ENCODE measurements at places on chromosomes 7 and 10.

- DNase-seq, result no peak
Observed at GRCh38 chr7:46525876-46526275, 604.8 kb upstream of the IGFBP3 start.

- no peak for DNase-seq
Observed at GRCh38 chr10:10270126-10271050, 747.3 kb upstream of the CELF2 start.

- DNase-seq, result no peak
Observed at GRCh38 chr10:74099836-74100235, 50.8 kb downstream of the AP3M1 start.

DNA sequence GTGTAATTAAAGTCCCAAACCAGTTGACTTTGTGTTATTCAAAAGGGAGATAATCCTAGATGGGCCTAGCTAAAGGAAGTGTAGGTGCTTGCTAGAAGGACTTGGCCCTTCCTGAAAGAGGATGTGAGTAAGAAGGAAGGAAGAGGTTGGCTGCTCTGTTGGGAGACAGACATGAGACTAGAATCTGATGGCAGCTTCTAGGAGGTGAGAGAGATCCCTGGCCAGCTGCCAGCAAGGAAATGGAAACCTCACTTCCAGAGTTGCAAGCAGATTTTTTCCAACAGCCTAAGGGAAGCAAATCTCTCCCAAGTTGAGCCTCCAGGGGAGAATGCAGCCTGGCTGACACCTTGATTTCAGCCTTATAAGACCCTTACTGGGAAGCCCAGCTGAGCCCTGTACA lies 368.4 kb upstream of the ZMIZ1 start:
- DNase-seq, result peak; percentile 55

DNA sequence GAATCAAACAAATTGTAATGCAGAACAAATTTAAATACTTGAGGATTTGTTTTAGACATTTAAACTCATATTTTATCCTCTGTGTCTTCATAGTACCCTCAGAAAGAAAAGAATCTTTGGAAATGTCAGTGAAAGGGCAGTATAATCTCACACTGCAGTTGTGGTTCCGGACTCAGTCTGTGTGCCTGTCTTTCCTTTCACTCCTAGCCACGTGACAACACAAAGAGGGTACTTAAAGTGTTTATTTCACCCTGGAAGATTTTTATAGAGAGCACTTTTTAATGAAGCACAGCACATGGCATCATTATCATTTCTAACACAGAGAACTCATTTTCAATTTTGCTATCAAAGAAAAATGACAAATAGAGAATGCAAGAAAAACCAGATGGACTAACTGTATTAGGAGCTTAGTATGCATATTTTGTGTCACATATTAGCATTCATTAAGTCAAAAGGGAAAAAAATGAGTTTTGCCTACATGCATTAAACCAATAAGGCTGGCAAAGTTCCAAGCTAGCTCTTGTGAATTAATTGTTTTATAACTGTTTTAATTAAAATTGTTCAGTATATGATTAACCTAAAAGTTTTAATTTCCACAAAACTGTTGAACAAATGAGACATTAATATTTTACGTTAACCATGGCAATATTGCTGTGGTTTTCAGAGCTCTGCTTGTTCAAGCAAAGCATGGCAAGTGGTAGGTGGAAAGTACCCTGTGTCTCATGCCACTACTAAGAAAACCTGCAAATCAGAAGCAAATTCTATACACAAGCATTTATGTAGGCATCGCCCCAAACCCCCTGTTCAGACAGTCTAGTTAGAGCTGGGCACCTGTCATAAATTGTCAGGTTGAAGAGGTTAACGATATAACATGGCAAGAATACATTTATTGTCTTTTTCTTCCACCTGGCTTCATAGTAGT lies 65.9 kb downstream of the AUTS2 start:
- no peak for DNase-seq

DNA sequence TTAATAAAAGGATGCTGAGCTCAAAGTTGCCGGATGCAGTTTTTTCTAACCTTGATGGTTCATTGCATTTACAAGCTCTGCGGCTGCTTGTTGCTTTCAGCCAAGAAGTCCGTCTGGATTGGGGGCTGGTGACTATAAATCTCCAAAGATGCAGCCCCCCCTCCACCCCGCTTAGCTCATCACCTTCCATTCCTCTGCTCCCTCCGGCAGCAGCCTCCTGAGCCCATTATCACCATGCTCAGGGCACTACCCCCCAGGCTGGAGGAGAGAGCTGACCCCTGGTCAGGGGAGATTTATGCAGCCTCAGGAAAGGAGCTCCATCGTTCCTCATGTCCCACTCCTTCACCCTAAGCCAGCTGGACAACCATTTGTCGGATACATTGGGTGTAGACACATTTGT lies 55.3 kb upstream of the ZRANB1 start:
- no peak for DNase-seq

DNA sequence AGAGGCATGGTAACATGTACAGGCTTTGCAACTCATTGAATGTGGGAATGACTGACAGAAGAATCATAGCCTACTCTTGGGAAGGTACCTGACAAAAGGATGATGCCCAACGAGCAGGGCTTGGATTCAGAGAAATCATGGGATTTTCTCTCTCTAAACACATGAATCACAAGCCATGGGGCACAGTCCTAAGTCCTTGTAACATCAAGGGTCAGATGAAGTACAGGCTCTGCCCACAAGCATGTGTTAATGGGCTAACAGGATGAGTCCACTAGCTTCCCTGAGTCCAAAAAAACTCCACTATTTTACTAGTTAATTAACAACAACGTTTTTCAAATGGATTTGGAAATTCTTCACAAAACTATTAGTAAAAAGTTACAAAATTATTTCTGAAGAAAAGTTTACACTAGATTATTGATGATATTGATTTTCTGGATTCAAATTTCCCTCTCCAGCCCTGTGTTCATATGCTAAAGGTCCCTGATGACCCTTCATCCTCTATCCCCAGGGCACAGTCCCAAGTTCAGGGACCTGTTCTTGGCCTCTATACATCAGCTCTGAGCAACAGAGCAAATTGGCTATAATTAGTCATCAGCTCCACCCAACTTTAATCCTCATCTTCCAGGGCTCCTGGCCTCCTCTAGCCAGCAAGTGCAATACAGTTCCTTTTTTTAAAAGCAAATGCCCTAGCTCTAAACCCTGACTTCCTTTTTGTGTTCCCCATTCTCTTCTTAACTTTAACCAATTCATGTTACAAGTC lies 99.8 kb downstream of the GSAP start:
- no peak for DNase-seq

GRCh38 chr7:87426160-87426559 lies 49.3 kb downstream of the ABCB4 start:
- no peak for DNase-seq

DNA sequence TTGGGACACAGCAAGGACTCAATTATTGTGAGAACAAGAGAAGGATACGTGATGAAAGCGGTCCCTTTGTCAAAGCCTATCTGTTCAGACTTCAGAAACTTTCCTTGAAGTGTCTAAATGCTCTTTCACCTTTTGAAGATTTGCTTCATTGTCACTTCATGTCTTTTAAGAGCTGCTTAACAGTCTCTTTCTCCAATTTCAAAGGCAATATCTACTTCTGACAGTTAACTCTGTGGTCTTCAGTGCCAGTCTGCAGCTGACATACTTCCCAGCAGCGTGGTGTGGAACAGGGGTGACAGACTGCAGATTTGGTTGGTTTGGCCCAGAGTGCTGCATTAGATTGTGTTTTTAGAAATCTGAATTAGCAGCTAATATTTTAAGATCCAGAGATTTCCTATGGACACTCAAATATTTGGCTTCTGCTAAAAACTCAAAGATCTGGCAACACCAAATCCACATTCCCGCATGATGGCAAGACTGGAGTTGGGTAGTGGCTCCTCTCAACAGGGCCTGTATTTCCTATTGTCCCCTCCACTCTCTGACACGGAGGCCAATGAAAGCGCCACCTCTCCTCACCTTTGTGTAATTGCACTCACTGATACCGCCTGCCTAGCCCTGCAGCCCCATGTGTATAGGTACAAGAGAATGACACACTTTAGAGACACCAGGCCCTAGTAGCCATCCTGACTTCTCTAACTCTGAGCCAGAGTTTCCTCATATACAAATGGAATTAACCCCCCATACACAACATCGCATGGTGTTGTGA lies 11.5 kb downstream of the SCRN1 start:
- DNase-seq, result no peak

- DNase-seq, result peak; percentile 94
Observed at GRCh38 chr7:81499262-81500116, 270.4 kb downstream of the HGF start.

DNA sequence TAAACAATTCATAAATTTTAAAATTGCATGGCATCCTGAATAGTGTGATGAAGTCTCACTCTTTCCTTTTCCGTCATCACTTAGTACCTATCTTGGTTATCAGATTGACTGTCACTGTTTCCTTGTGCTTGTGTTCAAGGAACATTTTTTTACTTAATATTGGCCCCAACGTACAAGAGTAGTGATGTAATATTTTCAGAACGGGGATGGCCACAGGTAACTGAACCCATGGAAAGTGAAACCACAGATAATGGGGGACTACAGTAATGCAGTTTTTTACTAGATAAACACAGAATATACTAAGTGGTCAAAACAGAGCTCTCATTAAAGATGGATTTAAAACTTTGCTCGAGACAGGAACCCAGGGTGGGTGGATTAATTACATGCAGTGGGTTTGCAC lies 85.4 kb downstream of the MACC1 start:
- DNase-seq, result no peak

GRCh38 chr10:2944788-2945187 lies 122.6 kb upstream of the PFKP start:
- DNase-seq, result no peak

DNA sequence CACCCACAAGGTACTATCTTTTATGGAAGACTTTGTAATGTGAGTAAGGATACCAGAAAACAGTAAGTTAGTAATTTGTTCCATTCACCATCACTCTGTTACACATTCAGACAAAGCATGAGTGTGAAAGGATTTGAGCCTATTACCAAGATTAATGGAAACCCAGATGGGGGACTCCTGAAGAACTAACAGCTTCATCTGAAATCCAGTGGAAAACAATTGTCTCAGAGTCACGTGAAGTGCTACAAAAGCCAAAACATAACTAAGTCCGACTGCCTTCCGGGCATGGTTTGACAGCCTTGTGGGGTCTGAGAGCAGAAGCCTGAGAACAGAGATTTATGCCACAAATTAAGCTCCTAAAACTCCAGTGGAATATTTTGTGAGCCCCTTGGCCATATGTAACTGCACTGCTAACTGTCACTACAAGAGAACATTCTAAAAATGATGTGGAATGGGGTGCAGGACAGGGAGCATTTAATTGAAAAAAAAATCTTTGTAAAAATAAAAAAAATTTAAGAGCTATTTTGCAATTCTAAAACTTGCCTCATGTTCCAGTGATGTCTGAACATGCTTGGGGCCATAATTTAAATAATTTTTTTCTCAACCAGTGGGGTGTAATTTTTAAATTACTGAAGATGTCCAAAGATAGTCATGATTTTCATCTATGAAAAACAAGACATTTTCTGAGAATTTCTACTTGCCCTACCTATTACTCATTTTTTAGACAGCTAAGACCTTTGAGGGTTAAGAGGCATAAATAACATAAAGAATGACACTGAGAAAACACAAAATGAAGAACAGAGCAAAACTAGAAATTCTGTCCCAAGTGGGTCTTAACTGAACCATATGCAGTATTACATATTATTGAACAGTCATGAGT lies 555.0 kb downstream of the INHBA start:
- no peak for DNase-seq

DNA sequence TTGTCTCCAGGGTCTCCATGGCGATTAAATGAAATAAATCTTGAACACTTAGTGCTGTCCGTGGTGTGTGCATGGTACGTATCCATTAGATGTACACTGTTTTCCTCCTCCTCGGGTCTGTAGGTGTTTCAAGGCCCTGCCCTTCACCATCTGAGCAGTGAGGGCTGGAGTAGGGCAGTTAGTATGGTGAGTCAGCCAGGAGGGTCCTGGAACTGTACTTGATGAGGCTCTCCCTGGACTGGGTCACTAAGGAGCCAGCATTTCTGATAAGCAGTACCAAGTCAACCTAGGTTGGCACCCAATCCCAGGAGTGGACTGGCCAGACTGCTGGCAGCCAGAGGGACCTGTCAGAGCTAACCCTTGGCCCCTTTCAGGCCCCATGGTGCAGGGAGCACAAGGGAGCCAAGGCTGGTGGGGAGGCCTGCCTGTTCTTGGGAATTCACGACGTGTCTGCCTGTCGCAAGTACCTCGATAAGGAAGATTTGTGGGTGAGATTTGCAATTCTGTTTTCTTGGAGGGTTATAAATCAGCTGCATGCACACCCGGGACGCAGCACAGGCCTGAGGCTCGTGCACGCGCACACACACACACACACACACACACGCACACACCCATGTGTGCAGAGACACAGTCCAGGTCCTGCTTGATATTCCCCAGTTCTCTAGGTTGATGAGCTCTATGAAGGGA lies 114.2 kb downstream of the ZMIZ1 start:
- no peak for DNase-seq

GRCh38 chr7:42345478-42346299 lies 108.7 kb upstream of the GLI3 start:
- no peak for DNase-seq

DNA sequence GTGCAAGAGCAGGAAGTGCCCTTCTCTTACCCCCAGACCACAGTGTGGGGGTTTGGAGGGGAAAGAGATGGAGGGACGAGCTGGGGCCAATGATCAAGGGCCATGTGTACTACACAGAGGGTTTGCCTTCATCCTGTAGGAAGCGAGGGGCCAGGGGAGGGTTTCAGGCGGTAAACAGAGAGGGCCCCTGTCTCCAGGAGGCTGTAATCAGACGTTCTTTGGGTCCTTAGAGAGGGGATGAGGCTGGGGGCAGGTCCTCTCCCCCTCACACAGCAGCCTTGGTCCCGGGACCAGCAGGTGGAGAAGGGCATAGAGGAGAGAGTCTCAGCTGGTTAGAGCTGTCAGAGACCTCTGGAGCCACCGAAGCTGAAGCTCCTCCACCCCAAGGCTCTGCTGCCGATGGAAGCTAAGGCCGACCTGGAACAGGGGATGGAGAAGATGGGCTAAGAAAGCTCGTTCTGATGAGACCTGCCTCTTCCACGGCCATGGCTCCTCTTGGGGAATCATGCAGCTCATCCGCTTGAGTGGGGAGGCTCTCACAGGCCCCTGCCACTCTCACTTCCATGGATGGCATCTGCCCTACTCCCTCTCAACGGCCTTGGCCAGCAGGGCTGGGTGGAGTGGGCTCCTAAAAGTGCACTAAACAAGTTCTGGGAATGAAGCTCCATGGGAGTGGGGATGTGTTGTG lies 3.5 kb downstream of the LOXL4 start:
- no peak for DNase-seq

GRCh38 chr7:26185131-26185843 lies 15.3 kb downstream of the HNRNPA2B1 start:
- DNase-seq, result no peak

- DNase-seq, result no peak
Observed at GRCh38 chr7:55105952-55106351, 87.1 kb downstream of the EGFR start.

- DNase-seq, result no peak
Observed at GRCh38 chr10:96287392-96288105, 16.2 kb upstream of the BLNK start.

GRCh38 chr7:115368998-115369397 lies 447.1 kb downstream of the MDFIC start:
- DNase-seq, result no peak

- DNase-seq, result no peak
Observed at GRCh38 chr10:96512524-96513304, 1.0 kb downstream of the TLL2 start.

- DNase-seq, result peak; percentile 49
Observed at GRCh38 chr10:93352638-93353383, 129.3 kb downstream of the MYOF start.

- no peak for DNase-seq
Observed at GRCh38 chr7:96401200-96401599, 79.3 kb upstream of the SLC25A13 start.

GRCh38 chr7:732094-732541 lies 5.0 kb upstream of the PRKAR1B start:
- peak; percentile 15 for DNase-seq
